Stimulated activated CD8-positive, alpha-beta memory T cell treated with anti-CD3 and anti-CD28 coated beads, Interleukin-4, amount 100 ng/mL, for 1 hour (primary cell): ENCODE measurements at places on chromosomes 1 and 21.

GRCh38 chr1:153356392-153357075 lies 1.1 kb upstream of the S100A9 start:
- DNase-seq: no peak

DNA sequence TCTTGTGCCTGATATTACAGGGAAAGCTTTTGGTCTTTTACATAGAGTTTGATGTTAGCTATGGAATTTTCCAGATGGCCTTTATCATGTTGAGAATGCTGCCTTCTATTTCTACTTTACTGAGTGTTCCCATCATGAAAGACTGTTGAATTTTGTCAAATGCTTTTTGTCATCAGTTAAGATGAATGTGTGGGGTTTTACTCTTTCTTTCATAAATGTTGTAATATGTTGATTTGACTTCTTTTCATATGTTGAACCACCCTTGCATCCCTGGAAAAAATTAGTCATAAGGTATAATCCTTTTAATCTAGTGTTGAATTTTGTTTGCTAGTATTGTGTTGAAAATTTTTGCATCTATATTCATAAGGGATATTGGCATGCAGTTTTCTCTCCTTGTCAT lies 16.1 kb upstream of the HOOK1 start:
- DNase-seq: no peak

GRCh38 chr1:60831780-60832179 lies 250.6 kb upstream of the NFIA start:
- no peak for DNase-seq

GRCh38 chr1:26287811-26288210 lies 7.9 kb downstream of the SH3BGRL3 start:
- DNase-seq: no peak

GRCh38 chr1:89705901-89706699 lies 73.2 kb downstream of the LRRC8C start:
- DNase-seq: no peak

- DNase-seq: no peak
Measured at GRCh38 chr1:19073311-19074186, 117.1 kb upstream of the IFFO2 start.

- DNase-seq: no peak
Measured at GRCh38 chr1:3453891-3454810, at the start of gene ARHGEF16. Gene ARHGEF16 (plus strand): TSS chr1:3454665. CDS start chr1:3463085, 8,420 bp downstream.

DNA sequence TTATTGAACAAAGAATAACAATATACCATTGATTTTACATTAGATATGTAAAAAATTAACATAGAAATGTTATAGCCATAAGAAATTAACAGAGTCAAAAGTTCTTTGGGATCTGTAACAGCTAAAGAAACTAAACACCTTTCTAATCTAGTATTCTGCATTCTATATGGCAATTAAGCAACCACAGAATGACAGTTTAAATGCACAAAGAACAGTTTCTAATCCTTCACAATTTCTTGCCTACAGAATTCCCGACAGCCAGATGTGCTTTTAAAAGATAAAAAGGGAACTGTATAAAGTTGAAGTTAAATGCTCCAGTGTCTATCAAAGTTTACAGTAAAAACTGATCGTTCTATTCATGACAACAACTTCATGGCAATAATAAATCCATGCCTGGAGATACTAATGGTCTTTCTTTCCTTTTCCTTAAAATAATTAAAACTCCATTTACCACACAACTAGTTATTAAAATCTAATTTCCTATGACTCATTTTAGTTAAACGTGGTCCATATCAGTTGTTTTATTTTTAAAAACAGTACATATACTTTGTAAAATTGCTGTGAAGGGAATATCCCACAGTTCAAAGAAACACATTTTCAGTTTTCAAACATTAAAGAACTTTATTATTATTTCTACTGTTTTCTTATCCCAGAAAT lies 110.2 kb downstream of the EIF4G3 start:
- no peak for DNase-seq

- DNase-seq: no peak
Measured at GRCh38 chr1:115041654-115042053, 12.0 kb downstream of the TSHB start.

- no peak for DNase-seq
Measured at GRCh38 chr1:114323959-114324661, 170.4 kb upstream of the SYT6 start.

GRCh38 chr1:3547055-3548005 lies 64.0 kb downstream of the MEGF6 start:
- no peak for DNase-seq

- no peak for DNase-seq
Measured at GRCh38 chr1:212428496-212428895, 4.2 kb upstream of the NENF start.

GRCh38 chr1:182768963-182769362 lies 20.6 kb upstream of the NPL start:
- DNase-seq: no peak

GRCh38 chr1:58898739-58899586 lies 115.1 kb upstream of the JUN start:
- DNase-seq: no peak

DNA sequence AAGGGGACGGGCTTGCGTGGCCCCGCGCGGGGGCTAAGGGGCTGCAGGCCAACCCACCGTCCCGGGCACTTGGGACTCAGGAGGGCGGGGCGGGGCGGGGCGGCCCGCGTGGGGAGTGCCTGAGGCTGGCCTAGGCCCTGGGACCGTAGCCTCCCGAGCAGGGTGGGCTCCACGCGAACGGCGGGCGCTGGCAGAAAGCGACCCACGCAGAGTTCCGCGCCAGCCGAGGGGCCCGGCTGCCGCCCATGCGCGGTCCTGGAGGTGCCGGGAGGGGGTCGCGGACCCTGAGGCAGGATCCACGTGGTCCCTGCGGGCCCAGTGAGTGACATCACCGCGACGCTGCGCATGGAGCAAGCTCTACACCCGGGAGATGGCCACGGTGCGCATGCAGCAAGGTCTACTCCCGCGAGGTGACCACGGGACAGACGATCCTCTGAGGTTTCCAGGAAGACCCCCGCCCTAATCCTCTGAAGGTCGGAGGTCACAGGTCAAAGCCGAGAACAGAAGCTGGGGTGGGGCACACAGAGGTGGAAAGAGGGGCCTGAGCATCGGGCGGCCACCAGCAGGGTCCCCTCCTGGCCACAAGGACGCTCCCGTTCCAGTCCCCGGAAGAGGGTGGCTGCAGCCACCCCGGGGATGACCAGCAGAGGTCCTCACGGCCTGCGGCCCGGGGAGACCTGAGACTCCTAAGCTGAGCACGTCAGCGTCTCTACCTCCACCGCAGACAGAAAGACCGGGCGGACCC lies 13.5 kb upstream of the SLC19A1 start:
- DNase-seq: no peak

DNA sequence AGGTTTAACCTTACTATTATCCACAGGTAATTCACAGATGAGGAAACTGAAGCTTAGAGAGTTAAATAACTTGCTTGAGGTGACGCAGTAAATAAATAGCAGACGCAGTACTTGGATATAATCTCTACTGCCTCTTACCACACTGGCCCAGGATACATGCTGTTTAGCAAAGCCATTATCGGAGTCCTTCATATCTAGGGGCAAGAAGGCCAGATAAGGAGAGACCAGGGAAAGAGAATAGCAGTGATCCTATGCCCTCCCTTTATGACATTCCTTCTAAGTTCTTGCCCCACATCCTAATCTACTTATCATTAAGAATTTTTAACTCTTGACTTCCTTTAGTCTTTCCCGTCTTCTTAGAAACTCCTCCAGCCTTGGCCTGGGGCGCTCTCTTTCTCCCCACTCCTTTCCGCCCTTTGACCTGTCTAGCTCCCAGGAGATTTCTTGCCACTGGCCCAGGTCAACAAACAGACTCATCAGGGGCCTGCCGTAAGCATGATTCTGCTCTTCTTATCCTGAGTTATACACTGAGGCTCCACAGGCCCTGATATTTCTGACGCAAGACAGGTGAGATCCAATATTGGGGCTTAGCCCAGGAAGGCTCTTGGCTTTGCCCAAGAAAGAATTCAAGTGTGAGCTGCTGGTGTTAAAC lies 11.4 kb upstream of the SLAMF1 start:
- DNase-seq: no peak

DNA sequence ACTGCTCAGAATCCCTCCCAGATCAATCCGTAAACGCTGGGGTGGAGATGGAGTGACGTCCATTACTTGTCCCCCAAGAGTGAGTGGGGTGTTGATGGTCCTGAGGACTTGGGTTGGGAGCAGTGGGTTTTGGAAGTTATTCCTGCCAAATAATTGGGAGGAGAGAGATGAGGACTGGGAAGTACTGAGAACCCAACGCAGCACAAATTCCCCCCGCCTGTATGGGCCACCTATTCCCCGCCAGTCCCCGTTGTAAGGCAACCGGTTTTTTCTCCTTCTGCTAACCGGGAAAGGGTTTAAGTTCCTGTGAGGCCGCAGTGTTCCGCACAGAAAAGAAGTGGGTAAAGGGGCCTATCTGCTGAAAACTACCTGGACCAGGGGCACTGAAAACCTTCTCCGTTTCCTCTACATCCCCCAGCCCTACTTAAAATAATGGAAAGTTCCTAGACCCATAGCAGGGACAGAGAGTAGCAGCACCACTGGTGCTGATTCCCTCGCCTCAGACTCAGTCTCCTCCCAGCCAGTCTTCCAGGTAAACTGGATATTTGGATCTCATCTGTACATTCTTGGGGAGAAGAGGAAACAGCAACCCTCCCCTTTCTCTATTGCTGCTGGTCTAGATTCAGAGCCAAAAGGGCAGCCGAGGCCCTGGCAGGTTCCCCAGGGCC lies 738 bp downstream of the LURAP1 start:
- DNase-seq: no peak

- DNase-seq: no peak
Measured at GRCh38 chr21:38487901-38488639, 10.2 kb downstream of the ERG start.

DNA sequence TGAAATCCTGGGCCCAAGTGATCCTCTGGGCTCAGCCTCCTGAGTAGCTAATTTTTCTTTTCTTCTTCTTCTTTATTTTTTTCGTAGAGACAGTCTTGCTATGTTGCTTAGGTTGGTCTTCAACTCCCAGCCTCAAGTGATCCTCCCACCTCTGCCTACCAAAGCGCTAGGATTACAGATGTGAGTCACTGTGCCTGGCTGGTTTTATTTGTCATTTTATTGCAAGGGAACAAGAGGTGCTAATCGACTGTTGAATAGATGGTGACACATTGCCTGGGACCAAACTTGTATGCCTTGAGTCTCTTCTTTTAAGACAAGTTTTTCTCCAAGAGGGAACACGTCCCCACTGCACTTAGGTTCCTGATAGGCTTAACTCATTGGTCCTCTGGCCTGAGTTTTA lies 20.0 kb upstream of the KLHDC8A start:
- DNase-seq: no peak

DNA sequence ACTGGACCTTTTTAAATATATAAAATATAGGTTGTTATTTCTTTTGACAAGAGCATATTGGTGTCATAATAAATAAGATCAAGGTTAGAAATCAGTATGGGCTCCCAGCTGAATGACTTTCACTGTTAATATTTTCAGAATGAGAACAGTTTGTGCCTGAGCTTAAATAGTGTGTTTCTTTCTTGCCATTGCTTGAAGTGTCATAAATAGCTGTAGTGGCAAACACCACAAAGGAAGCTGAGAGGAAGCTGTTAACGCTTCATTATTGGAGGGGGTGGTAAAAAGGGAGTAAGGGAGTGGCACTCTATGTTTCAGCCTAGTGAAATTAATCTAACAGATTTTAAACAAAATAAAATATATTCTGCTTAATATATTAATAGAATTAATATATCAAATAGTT lies 1089.8 kb upstream of the NCAM2 start:
- no peak for DNase-seq

- no peak for DNase-seq
Measured at GRCh38 chr1:101139130-101139529, 97.7 kb upstream of the S1PR1 start.

DNA sequence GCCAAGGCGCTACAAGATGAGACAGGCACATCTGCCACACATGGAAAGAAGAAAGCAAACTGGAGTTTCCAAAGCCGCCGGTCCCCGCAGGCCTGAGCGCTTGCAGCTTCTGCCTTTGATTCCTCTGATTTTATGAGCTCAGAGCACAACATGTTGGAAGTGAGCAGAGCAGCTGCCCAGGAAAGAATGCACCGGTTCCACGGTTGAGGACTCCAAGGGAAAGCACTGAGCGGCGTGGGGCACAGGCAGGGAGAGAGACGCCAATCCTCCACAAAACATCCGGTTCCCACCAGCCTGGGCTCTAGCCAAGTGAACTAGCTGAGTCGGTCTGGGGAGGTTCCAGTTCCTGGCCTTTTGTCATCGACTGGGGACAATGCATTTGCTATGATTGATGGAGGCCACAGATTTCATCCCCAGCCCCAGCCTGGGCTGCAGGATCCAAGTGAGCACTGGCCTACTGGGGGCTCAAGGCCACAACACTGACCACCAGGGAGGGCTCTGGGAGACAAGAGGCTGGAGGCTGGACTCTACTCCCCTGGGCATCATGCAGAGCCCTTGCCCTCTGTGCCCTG lies 253.1 kb upstream of the IRF2BP2 start:
- DNase-seq: no peak

- DNase-seq: no peak
Measured at GRCh38 chr1:246309247-246309884, 197.7 kb downstream of the SMYD3 start.

- no peak for DNase-seq
Measured at GRCh38 chr1:47187231-47187925, 2.5 kb downstream of the PDZK1IP1 start.
